Hematopoietic multipotent progenitor cell treated with erythropoietin and hydrocortisone succinate and interleukin-3 and kit ligand, for 6 days (in vitro differentiated cells): ENCODE measurements at places on chromosomes 12 and 14.
A peak's percentile ranks its signal among the peaks of the same experiment; 100 is the strongest.

DNA sequence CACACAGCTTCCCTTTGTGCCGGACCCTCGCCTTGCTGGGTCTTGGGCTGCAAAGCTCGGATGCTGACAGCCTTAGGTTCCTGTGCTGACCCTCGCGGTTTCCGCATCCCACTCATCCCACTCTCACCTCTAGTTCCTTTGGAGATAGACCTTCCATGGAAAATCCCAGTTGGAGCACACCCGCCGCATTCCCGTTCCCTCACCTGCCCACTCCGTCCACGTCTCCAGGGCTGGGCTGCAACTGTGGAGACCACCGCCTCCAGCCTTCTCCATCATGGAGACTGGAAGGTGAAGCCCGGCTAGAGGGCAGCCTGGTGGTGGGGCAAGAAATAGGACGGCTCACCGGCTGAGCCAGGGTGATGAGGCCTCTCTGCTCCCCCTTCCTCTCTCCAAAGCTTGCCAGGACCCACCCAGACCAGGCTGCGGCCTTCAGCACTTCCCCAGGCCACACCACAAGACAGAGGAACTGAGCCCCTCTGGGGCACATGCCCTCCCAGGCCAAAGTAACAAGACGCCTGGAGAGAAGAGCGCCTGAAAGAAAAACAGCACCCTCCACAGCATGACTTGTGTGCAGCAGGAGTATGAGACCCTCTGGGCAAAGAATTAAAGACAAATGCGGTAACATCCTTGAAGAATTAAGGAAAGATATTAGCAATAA lies 15.0 kb downstream of the TMEM121 start:
- no peak for DNase-seq

- DNase-seq, result peak; percentile 69
Observed at GRCh38 chr14:102500158-102500662, 9.4 kb downstream of the ANKRD9 start.

GRCh38 chr12:13530966-13531365 lies 334.4 kb downstream of the EMP1 start:
- DNase-seq, result no peak

GRCh38 chr12:111204788-111205241 lies 164.1 kb downstream of the PHETA1 start:
- DNase-seq, result no peak

GRCh38 chr12:50678650-50679365 lies 85.1 kb upstream of the ATF1 start:
- no peak for DNase-seq

GRCh38 chr12:119544765-119545625 lies 48.6 kb upstream of the TMEM233 start:
- DNase-seq, result peak; percentile 83

- no peak for DNase-seq
Observed at GRCh38 chr12:66905201-66905600, 226.3 kb upstream of the GRIP1 start.

DNA sequence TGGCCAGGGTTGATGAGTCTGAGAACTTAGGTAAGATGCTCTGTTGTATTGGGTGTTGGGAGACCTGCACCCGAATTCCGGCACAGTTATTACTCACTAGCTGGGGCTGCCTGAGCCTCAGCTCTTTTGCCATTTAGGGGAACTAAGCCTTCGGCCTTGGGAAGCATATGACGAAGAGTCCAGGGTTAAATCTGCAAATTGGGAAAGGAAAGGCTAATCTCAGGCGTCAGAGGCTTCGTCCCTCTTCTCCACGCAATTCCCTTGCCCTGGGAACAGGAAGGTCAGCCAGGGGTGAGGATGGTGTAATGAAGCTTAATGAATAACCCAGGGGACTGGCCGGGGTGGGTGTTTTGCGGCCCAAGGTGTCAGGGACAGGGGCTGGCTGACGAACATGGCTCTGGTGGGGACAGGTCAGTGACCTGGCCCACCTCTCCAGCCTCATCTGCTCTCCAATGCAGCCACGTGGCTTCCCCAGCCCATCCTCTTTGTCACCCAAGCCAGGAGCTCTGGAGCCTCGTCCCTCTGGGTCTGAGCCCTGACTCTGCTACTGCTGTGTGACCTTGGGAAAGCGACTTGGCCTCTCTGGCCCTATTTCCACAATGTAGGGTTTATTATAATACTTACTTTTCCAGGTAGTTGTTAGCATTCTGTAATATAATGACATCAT lies 3.8 kb upstream of the SDSL start:
- DNase-seq, result no peak

DNA sequence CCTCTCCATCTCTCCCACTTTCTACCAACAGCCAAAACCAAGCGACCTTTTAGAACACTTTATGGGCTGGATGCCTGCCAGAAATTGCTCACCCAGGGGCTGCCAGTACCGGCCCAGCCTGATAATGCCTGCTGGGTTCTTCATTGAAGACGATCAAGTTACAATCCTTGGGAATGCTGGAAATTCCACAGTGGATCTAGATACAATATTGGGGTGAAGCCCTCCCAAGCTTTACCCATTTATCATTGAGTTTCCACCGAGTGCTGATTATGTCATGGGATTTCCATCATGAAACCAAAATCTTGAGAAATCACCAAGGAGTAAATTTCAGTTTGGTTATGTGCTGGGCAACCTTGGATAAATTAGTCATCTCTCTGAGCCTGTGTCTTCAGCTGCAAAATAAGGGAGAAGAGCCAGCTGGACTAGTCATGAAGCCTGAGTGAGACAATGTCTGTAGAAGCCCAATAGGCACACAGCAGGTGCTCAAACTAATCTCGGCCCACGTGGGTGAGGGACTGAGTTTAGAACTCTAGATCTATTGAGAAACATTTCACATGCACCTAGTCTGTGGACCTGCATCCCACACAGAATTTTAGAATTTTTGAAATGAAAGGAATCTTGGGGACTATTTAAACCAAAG lies 75.5 kb upstream of the CLMN start:
- DNase-seq, result no peak

DNA sequence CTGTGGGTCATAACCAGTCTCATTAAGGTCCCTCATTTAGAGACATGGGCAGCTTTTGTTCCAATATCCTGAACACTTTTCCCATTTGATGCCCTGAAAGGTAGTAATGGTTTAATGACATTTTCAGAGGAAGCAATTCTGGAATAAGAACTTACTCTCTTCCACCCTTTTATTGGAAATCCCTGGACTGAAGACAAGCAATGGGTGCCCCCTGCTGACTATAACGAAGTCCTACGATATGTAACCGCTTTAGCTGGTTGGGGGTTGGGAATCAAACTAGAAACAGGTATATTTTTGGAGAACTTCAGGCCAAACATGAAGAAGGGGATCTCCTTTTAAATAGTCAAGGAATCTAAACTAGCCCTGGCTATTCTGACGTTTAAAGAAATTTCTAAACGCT lies 20.5 kb downstream of the SARNP start:
- DNase-seq, result peak; percentile 84

GRCh38 chr12:126700096-126700495 lies 1566.9 kb upstream of the TMEM132C start:
- DNase-seq, result no peak

DNA sequence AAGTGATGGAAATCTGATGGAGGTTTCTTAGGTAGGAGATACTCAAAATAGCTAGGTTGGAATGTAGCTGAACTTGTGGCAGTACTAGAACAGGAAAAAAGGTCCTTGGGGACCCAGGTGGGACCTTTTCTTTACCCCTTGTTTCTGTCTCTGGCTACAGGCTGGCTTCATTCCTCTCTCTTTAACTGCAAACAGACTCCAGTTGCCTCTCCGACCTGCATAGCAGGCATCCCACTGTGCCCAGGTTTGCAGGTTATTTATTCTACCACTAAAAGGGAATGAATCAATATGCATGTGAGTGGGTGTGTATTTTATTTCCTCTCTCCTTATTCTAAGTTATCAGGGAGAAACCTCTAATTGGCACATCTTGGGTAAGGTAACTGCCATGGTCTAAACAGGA lies 758.1 kb downstream of the MED13L start:
- no peak for DNase-seq

- DNase-seq, result no peak
Observed at GRCh38 chr14:22567437-22567836, 21.6 kb downstream of the DAD1 start.

GRCh38 chr12:89777733-89778379 lies 69.2 kb upstream of the ATP2B1 start:
- DNase-seq, result no peak

- DNase-seq, result peak; percentile 45
Observed at GRCh38 chr14:55138091-55138490, 9.0 kb downstream of the LGALS3 start.

- DNase-seq, result peak; percentile 87
Observed at GRCh38 chr12:54749191-54749818, 101.1 kb upstream of the DCD start.

DNA sequence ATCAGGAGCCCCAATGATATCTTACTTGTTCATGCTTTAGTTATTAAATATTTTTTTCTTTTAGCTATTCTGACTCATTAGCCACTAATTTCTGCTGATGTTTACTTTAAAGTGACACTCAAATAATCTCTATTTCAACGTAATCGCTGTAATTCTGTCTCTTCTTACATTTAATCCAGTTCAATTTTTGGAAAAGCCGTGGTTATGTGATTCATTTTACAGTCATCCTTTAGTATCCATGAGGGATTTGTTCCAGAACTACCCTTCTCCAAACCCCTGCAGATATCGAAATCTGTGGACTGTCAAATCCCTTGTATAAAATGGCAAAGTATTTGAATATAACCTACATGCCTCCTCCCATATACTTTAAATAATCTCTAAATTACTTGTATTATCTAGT lies 1103.4 kb downstream of the LRFN5 start:
- DNase-seq, result no peak

GRCh38 chr14:23006188-23006534 lies 3.8 kb downstream of the C14orf93 start:
- no peak for DNase-seq

GRCh38 chr12:116310082-116310481 lies 32.6 kb upstream of the MED13L start:
- DNase-seq, result no peak

- peak; percentile 10 for DNase-seq
Observed at GRCh38 chr14:65832431-65833266, 420.1 kb downstream of the FUT8 start.

GRCh38 chr14:25833341-25834126 lies 764.3 kb downstream of the NOVA1 start:
- DNase-seq, result peak; percentile 32

GRCh38 chr12:40017488-40017887 lies 88.4 kb downstream of the SLC2A13 start:
- no peak for DNase-seq

DNA sequence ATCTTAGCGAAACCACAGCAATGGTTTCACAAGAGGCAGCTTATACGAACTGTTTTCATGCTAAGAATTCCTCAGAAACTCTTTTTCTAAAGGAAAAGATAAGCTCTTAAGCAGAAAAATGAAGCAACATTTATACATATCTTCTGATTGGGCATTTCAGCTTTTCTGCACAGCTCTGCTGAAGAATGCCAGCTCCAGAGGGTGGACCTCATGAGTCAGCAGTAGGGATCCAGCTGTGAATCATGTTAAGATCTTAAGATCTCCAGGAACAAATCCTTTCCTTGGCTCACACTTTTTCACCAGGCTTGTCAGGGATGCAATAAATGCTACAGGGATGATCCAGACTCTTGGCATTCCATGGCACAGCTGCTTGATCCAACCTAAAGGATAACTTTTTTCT lies 477.1 kb upstream of the CCDC196 start:
- DNase-seq, result no peak

- DNase-seq, result no peak
Observed at GRCh38 chr12:130990034-130990433, 36.3 kb downstream of the ADGRD1 start.

DNA sequence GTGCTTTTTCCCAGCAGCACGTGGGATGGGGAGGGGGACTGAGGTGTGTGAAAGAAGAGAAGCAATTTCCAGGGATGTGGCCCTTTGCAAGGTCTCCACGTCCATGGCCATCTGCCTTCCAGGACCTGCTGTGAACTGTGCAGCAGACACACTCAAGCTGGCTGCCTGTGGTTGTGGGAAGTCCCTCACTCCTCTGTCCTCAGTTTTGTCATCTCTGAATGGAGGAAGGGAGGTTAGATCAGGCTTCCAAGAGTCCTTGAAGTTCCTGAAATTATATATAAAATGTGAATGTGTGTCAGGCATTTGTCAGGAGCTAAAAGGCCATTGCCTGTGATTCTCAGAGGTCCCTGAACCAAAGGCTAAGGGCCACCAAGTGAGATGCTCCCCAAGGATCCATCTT lies 328.2 kb downstream of the CACNA1C start:
- no peak for DNase-seq

DNA sequence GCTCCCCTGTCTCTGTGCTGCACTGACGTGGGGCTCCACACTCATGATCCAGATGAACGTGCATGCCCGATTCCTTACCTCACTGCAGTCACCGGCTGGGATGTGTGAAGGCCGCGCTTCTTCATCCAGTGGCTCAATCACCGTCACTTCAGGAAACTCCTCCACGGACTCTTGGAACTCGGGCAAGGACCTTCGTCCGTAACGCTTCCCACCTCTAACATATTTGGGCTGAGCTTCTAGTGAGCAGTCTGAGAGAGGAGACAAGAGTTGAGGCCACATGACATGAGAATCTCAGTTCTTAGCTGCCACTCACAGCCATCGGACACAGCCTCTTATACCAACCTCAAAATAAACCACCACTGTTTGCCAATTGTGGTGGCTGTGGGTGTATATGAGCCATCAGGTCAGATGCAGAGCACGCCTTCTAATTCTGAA lies 38.3 kb downstream of the NIN start:
- no peak for DNase-seq

DNA sequence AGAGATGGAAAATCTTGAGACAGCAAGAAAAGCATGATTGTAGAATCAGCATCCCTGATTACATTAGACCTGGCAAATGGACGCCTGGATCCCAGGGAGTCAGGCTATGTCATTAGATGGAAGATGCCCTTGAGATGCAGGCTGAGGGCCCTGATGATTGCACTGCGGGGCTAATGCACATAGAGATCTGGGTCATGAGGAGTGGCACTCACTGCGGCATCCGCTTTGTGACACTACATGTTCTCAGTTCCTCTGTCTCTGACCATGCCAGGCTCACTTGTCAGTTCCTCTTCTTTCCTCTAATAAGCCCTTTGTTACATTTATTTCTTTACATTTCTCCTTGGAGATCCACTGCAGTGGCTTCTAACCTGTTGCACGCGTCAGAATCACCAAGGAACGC lies 70.1 kb upstream of the GPATCH2L start:
- no peak for DNase-seq

DNA sequence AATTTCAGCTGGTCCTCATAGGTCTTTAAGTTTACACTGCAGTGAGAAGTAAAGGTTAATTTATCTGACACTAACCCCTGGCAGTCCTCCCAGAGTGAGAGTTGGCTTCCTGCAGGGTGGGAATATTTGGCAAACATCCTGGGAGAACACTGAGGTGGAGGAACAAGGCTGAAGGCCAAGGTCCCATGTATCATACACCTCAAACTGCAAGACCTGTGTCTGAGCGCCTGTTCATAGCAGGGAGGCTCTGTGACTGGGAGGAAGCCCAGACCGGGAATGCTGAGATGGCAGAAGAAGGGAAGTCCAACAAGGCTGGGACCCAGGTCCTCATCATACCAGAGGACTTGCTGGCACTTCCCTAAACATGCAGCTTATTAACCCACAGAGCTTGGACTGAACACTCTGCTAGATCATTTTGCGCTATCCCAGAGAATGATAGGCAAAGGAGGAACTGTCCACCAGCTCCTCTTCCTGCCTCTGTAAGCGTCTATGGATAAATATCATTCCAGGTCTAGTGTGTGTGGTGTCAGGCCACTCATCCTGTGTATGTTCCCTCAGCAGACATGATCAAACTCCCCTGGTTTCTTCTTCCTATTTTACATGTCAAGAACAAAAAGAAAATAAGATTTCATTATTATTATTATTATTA lies 199.6 kb upstream of the CNOT2 start:
- no peak for DNase-seq

GRCh38 chr12:123489580-123489979 lies 31.6 kb downstream of the SNRNP35 start:
- no peak for DNase-seq
